ENCODE measurements at places on chromosomes 3 and 15.

GRCh38 chr3:186682812-186683211 lies 17.0 kb downstream of the HRG start:
- DNase-seq: no peak

GRCh38 chr15:52349052-52349700 lies 53.6 kb upstream of the MYO5C start:
- DNase-seq: no peak

GRCh38 chr3:15899388-15899787 lies 101.6 kb upstream of the ANKRD28 start:
- DNase-seq: no peak

- no peak for DNase-seq
Observed at GRCh38 chr3:144362126-144362525, 390.5 kb downstream of the DIPK2A start.

DNA sequence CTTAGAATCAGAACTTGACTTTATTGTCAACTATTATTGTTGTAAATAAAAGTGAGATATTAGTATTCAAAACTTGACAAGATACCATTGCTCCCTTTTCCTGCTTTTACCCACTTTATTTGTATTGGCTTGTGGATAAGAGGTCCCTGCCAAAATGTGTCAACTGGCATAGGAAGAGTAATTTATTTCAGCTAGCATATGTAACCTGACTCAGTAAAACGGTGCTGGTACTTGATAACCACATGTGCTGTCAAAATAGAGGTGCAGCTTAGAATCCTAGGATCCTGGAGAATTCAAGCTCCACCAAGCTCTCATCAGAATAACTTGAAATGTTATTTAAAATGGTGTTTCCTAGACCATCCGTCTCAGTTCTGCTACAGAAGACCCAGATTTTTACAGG lies 90.2 kb upstream of the TGFBR2 start:
- no peak for DNase-seq

DNA sequence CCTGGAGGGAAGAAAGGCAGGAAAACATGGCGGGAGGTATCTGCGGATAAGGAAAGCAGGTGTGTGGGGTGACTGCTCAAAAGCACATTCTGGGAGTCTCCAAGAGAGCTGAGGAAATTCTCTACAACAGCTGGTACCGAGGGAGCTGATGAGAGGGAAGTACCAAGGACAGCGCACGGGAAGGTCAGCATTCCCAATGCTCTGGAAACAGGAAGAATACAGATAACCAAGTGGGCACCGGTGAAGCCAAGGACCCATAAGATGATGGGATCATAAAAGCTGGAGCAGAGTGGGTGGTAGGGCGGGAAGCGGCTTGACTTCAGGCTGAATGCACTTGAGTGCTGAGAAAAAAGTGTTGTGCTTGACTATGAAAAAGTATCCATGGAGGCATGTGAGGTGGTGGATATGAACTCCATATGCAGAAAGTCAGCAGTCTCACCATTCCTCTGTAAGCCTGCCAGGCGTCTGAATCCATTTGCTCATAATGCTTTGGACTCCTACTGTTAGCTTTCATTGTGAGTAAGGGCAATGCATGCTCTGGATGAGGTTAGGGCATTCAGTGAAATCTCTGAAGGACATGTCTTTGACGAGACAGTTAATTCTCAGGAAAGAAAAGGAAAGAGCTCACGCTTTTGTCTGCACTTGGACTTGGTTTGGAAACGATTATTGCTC lies 215.5 kb downstream of the NR1D2 start:
- no peak for DNase-seq

GRCh38 chr3:151899996-151900395 lies 26.6 kb downstream of the SUCNR1 start:
- DNase-seq: no peak

DNA sequence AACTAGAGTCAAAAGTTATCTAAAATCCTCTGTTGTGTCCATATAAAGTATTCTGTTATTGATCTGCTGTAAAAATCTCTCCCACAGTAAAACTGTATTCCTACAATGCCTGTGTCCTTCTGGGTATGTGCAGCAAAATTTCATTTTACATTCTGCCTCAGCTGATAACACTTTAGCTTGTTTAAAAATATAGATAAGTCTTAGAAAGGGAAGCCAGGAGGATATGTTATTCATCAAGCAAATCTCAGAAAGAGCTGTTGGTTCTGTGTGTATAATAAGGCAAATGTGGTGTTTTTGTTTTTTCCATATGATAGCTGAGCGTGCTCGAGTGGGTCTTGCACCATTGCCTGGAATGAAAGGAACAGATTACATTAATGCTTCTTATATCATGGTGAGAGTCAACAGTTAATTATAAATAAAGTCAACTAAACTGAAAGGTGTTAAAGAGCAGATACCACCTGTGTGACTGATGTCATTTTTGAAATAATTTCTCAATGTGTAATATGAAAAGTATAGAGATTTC lies 96.6 kb downstream of the FEZF2 start:
- no peak for DNase-seq

GRCh38 chr3:58566398-58567250 lies 10.6 kb downstream of the FAM107A start:
- no peak for DNase-seq

DNA sequence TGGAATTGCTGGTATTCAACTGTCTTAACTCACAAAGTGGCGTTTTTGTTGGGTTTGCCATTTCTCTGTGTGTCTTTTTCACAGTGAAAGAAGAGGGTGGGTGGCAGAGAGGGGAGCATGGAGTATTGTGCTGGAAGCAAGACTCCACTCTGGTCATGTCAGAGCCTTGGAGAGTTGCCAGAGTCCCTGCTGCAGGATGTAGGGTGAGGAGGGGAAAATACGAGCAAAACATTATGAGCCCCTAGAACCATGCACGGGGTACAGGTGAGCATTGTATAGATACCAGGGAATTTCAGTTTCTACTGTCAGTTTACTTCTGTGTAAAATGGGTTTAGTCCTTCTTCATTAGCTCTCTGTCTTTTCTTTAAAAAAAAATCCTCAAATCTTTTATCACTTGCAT lies 249.9 kb downstream of the CACNA2D3 start:
- DNase-seq: no peak

DNA sequence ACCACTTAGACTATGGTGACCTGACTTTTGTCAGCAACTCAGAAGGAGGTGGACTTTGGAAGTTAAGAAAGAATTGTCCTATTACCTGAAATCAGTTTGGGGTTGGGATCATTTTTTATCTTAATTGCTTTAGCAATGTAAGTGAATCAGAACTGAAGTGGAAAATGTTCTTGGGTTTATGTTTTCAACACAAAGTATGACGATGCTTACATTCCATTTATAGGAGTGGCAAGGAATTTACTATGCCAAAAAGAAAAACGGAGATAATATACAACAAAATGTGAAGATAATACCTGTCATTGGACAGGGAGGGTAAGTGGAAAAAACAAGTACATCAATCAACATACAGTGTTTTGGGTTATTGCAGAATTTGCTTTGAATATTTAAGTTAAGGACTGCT lies 116.1 kb downstream of the PDE8A start:
- no peak for DNase-seq

DNA sequence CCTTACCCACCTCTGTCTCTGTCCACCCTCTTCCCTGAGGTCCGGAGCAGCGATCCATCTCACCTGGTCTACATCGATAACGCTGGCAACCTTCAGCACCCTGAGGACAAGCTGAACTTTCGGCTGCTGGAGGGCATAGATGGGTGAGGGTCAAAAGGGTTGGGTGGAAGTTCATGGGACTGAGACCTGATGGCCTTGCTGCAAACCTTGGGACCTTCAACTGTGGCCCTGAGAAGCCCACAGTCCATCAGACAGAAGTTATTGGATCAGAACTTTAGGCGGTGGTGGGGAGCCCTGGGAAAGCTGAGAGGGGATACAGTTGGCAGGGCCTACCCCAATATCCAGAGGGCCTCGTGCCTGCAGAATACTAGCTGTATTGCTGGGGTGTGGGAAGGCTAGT lies 50.5 kb downstream of the POMGNT2 start:
- DNase-seq: no peak

- DNase-seq: no peak
Observed at GRCh38 chr3:195137638-195138588, 133.0 kb downstream of the XXYLT1 start.

Measured in GM12891 (cell line).